ENCODE measurements at places on chromosomes 6 and 20.

GRCh38 chr6:42194056-42194455 is 700 bp downstream of the GUCA1B start:
- DNase-seq: no peak

DNA sequence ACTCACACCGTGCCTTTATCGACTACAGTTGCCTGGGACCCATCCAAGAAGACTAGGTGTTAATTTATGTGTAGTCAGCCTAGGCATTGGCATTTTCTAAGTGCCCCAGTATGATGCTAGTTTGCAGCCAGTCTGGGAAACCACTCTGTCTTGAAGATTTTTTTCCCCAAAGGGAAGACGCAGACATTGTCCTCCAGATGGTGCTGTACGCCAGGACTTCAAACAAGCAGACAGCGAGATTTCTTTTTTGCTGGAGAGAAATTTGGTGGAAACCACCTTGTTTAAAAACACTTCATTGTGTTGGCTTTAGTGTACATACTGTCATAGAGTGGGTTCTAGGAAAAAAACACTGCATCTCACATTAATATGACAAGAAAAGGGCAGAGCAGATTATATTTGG is 30.0 kb downstream of the ALDH5A1 start:
- peak; percentile 11 for DNase-seq

DNA sequence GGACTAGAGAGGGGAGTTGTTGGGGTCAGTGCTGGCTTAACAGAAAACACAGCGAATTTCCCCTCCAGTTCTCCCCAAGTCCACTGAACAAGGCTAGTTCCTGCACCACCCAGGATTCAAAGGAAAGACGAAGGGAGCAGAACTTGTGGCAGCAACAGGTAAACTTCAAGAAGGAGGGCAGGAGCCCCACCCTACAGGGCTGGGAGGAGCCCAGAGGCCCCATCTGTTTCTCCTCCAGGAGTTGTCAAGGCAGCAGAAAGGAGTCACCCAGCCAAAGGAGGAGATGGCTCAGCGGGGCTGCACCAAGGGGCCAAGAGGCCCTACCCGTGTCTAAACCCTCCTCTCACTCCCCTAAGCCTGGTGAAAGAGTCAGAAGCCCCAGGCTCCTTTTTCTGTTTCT is 1.7 kb downstream of the SAPCD1 start:
- no peak for DNase-seq

GRCh38 chr6:159017757-159018559 is 18.0 kb upstream of the RSPH3 start:
- DNase-seq: no peak

DNA sequence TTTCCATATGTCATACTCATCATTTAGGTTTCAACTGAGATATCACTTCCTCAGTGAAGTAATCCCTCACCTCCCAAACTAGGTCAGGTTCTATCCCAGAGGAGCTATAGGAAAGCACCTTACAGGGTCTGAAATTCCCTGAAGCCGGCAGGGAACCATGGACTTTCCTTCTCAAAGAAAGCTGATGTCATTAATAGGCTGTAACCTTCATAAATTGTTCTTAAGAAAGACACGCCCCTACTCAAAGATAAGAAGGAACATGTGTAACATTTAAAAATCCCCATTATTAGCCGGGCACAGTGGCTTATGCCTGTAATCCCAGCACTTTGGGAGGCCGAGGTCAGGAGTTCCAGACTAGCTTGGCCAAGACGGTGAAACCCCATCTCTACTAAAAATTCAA is 50.0 kb upstream of the RNGTT start:
- DNase-seq: no peak

DNA sequence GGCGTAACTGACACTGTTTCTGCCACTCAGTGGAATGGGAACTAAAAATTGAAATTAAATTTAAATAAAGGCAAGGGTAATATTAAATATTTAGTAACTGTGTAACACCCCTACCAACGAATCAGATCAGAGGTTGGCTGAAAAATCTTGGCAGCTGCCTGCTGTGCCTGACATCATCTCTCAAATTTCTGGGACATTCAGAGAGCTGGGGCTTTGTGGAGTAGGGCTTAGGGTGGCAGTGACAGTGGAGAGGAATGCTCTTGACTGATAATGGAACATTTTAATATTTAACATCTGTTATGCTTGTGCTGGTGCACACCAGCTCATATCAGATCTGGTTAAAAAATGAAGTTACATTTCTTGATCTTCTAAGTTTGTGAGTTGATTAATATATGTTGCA is 62.2 kb downstream of the RFPL4B start:
- no peak for DNase-seq

DNA sequence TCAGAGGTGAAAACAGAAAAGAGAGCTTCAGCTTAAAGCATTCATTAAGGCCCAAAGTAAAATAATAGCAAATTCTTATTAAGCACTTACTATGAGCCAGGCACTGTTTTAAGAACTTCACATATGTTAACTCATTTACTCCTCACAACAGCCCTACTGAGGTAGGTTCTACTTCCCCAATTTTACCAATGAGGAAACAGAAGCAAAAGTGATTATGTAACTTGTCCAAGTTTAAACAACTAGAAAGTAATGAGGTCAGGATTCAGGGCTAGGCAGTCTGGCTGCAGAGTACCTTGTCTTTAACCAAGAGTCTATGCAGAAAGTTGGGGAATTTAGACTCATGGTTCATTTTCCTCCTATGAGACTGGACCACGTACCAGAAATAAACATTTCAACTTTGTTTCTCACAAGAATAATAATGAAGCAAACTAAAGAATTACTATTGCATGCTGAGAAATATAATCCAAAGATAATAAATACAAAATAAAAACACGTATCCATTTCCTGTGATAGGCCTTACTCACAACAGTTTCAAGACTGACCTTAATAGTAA is 3.8 kb downstream of the COL21A1 start:
- DNase-seq: no peak

- DNase-seq: no peak
These were observed 94.4 kb downstream of the SAMD3 start for GRCh38 chr6:130128326-130128725.

- DNase-seq: peak; percentile 59
These were observed 85.4 kb downstream of the HFE start for GRCh38 chr6:26172608-26172968.

DNA sequence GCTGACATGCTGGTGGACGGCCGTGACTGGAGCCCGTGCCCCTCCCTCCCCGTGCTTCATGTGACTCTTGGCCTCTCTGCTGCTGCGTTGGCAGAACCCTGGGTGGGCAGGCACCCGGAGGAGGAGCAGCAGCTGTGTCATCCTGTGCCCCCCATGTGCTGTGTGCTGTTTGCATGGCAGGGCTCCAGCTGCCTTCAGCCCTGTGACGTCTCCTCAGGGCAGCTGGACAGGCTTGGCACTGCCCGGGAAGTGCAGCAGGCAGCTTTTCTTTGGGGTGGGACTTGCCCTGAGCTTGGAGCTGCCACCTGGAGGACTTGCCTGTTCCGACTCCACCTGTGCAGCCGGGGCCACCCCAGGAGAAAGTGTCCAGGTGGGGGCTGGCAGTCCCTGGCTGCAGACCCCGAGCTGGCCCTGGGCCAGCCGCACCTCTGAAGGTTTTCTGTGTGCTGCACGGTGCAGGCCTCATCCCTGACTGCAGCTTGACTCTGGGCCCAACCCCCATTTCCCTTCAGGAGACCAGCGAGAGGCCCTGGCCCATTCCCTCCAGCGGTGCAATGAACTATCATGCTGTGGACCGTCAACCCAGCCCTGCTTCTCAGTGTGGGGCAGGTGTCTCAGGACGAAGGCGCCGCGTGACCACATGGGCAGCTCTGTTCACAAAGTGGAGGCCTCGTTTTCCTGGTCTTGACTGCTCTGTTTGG is 8.1 kb downstream of the NPBWR2 start:
- no peak for DNase-seq

DNA sequence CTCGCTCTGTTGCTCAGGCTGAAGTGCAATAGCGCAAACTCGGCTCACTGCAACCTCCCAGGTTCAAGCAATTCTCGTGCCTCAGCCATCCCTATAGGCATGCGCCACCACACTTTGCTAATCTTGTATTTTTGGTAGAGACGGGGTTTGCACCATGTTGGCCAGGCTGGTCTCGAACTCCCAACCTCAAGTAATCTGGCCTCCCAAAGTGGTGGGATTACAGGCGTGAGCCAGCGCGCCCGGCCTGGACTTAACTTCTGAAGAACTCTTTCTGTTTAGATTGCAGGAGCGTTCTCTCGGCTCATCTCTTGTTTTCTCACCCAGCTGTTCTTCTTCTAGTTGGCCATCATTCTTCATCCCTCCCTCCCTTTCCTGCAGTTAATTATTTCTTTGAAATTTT is 30.3 kb downstream of the GTF2H5 start:
- no peak for DNase-seq

DNA sequence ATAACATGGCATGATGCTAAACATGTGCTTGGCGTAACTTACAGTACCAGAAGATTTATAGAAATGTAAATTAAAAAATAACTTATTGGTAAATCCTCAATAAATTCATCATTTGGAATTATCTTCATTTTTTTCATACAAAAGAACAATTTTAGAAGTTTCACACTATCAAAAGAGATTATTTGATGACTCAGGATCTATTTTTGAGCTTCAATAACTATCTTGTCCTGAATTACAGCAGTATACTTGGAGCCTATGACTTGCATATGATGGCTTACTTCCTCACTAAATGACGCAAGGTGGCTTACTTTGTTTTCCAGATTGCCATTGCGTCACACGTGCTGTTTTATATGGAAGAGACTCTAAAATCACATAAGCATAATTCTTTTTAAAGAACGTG is 49.2 kb downstream of the KHDRBS2 start:
- no peak for DNase-seq

DNA sequence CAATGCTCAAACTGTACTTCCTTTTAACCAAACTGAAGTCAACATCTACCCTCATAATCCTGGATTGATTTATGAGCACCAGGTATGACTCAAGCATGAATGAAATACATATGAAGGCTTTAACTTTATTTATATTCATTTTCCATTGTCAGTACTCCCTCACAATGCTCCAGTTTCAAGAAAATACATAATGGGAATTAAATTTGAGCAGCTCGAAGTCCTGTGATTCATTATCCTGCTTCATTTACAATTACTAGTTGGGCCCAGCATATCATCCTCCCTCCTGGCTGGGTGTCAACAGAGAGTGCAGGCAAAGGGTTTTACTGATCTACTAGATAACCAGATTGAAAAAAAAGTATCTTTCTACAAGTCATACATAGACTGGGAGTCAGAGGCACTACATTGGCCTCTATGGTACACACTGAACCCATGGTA is 10.1 kb downstream of the SAMHD1 start:
- DNase-seq: no peak

DNA sequence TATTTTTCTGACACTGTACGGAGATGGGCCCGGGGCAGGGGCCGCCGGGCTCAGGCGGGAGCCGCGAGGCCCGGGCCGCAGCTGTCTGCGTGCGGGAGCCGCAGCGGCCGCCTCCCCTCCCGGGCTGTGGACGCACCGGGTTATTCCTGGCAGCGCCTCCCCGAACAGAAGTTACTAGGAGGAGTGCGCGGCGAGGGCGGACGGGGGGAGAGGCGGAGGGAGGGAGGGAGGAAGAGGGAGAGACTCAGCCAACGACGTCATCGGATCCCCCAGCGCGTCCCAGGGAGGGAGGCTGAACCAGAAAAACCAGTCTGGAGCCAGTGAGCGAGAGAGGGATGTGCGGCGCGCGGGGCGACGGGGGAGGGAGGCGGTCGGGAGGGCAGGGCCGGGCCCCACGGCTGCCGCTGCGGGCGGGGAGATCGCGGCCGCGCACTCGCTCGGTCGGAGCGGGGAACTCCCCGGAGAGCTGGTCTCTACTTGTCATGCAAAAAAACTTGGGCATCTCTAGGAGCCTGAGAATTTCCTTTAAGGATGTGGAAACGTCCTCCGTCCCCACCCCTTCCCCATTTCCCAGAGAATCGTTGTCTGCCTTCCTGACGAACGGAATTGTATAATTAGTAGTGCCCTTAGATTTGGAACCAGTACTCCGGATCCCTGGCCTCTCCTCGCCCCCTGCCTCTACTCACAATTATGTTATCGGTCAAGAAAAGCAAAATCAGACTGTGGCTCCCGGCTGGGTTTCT is 1.4 kb upstream of the HIVEP2 start:
- DNase-seq: peak; percentile 98

GRCh38 chr20:47606983-47607613 is 105.4 kb downstream of the NCOA3 start:
- peak; percentile 15 for DNase-seq

- DNase-seq: no peak
These were observed 105.9 kb downstream of the SASH1 start for GRCh38 chr6:148448369-148449012.

DNA sequence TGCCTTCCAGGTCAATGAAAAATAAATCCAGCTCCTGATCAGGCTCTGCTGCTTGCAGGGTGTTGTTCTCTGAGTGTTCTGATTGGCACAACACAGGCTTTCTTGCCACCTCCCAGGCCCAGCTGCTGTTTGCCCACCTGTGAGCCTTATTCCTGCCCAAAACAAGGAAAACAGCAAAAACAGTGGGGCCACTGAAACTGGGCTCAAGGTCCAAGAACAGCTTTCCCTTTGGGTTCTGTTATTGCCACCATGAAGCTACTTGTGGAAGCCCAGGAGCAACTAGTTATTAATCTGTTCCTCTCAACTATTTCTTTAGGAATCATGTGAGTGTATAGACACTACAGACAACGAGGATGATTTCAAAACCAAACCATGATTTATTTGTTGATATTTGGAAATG is 159.1 kb downstream of the PLCB1 start:
- DNase-seq: no peak

DNA sequence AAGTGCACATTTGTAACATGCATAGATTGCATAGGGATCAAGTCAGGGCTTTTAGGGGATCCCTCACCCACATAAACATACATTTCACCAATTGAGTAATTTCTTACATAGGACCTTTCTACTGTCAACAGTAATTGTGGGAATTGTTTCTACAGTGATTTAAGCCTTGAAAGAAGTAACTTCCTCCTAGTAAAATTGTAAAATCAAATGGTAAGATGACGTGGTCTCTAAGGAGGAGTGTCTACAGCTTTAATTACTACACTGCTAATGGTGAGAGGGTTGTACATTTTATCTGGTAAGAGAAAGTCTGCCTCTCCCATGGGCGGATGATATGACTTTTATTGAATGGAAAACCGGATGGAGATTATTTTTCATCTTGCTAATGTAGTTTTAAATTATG is 98.0 kb downstream of the RPP40 start:
- DNase-seq: no peak

DNA sequence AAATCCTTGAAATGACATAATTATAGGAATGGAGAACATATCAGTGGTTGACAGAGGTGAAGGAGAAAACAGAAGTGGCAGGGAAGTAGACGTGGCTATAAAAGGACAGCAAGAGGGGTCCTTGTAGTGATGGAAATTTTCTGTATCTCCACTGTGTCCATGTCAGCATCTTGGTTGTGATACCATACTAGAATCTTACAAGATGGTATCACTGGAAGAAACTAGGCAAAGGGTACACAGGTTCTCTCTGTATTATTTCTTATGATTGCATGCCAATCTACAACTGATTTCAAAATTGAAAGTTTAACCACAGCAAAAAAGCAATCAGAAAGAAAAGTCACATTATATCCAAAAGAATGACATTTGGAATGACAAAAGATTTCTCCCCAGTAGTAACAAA is 16.4 kb upstream of the ZC3H12D start:
- DNase-seq: no peak

GRCh38 chr6:90368601-90369000 is 72.0 kb upstream of the BACH2 start:
- DNase-seq: no peak

- DNase-seq: no peak
These were observed 34.1 kb downstream of the SERPINB1 start for GRCh38 chr6:2807342-2808090.

- no peak for DNase-seq
These were observed 40.1 kb downstream of the SLX4IP start for GRCh38 chr20:10475225-10475624.

- no peak for DNase-seq
These were observed 78.7 kb upstream of the MYL9 start for GRCh38 chr20:36462440-36463211.
